ENCODE measurements at places on chromosomes 12 and 14. TPM values are rescaled to one million over a fixed set of nuclear protein-coding genes. Genes with fewer than 3 reads are reported as not detected.

The CCDC63 gene
- total RNA-seq, result not detected

The POTEM gene
- total RNA-seq, result not detected

The ERBB3 gene
- total RNA-seq, result 41.1 TPM

DNA sequence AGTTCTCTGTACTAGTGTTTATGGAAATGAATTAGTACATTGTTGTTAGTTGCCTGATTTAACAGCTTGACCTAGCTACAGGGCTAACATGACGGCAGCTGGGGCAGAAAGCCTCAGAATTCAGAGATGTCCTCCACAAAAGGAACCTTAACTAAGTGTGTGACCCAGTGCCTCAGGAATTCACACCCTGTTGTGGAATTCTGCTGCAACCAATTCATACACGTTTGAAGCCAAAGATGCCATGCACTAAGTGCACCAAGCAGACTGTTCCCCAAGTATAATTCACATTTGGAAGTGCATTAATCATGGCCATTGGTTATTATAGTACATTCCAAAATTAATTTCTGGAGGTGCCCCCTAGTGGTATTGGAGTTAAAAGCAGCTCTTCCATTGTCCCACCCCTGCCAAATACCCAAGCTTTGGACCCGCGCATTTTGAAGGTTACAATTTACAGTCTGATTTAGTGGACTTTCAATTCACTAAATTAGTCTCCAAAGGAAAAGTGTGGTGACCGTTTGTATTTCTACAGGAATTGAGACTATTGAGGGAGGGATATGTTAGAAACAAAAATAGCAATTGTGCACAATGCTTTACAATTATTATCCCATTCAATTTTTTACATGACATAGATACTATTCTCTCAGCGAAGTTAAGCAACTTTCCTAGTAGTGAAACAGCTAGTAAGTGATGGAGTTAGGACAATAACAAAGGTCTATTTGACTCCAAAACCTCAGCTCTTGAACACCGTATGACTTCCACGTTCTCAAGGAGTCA lies 85.9 kb downstream of the PAX9 start:
- no peak for ATAC-seq

DNA sequence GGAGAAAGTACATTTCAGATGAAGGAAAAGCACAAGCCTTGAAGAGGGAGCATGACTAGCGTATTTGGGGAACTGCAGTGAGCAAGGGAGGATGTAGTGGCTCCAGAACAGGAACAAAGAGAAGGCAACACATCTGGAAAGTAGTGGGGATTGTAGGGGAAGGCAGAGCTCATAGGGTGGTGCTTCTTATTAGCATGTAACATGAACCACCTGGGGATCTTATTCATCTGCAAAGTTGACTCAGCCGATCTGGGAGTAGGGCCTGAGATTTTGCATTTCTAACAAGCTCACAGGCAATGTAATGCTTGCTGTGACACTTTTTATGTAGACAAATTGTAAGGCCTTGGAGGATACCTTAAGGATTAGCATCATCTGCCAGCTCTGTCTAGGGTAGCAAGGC lies 447.3 kb downstream of the NELL2 start:
- ATAC-seq, result no peak

DNA sequence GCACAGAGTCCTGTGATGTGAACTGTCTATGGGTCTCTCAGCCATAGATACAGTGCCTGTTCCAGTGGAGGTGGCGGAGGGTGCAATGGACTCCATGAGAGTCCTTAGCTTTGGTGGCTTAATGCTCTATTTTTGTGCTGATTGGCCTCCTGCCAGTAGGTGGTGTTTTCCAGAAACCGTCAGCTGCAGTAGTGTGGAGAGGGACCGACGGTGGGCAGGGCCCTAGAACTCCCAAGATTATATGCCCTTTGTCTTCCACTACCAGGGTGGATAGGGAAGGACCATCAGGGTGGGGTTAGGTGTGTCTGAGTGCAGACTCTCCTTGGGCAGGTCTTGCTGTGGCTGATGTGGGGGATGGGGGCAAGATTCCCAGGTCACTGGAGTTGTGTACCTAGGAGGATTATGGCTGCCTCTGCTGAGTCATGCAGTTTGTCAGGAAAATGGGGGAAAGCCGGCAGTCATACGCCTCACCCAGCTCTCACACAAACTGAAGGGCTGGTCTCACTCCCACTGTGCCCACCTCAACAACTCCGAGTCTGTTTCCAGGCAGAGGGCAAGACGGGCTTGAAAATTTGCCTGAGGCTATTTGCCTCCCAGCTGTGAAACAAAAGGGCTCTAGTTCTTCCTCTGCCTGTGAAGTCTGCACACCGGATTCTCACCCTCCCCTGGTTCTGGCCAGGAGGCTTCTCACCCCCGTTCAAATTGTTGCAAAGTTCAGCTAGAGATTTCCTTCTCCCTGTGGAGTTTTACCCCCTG lies 24.9 kb upstream of the ZDHHC17 start:
- ATAC-seq, result no peak

- ATAC-seq, result no peak
These were observed 32.0 kb downstream of the RTL1 start for GRCh38 chr14:100871234-100872186.

DNA sequence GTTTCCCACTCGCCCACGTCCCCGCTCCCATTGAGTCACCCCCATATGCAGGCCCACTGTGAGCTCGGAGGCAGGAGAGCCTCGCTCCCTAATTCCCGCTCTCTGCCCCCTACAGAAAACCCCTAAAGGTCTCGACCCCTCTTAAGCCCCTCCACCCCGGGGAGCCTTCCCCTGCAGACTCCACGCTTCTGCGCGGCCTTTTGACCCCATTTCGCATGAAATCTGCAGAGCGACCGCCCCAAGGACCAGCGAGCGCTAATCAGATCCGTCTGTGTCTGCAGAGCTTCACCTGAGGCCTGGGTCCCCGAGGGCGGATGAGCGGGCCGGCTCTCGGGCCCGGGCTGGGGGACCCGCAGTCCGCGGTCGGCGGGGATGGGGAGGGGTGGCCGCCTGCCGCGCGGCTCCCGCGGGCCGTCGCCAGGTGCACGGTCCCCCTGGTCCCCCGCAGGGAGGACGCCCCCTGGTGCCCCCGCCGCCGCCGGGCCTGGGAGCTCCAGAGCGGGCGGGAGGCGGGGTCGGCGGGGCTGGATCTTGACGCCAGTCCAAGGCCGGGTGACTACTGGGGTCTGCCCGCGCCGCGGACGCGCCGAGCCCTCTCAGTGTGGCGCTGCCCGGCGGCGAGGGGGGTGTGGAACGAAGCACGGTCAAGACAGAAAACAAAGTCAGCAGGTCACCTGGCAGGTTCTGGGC lies 10.1 kb downstream of the BMP4 start:
- ATAC-seq, result no peak

DNA sequence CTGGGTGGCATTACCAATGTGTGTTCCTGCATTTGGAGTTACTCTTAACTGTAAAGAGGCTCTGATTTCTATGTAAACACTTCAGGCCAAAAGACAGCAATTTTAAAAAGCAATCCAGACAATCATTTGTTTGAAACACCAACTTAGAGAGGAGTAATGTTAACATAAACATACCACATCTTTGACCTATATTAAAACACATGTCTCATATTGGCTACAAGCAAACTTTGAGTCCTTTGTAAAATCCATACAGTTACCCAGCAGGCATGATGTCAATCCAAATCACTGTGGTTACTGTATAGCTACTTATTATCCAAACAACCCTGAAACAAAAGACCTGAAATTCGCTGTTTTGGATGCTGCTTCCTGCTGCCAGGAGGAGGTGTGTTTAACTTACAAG lies 7.5 kb upstream of the G2E3 start:
- no peak for ATAC-seq

DNA sequence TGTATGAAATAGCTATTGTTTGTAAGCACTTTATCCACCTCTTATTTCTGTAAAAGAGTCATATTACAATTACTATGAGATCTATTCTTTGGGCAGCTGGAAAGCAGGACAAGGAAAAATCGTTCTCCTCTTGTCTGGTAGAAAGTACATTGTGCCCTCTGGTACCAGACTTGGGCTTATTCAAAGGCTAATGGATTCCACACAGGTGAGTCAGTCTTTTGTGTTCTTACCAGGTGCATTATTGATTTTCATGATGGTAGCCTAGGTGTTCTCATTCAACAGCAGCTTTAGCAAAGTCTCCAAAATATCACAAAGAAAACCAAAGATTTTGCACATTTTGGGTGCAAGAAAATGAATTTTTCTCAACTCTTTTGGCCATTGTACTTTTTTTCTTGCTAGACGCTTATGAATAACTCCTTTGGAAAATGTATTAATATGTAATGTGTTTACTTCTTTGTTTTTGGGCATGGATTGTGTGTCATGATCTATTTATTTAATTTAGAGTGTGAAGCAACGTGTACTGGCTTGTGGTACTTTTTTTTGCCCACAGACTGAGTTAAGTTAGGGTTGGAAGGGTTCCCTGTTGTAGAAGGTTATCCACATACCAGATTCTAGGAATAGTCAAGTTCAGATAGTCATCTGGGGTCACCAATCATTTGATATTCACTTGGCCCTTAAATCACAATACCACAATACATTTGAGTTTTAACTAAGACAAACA lies 26.2 kb downstream of the MNAT1 start:
- no peak for ATAC-seq

GRCh38 chr14:24335461-24336171 lies 745 bp upstream of the ADCY4 start:
- ATAC-seq, result no peak

DNA sequence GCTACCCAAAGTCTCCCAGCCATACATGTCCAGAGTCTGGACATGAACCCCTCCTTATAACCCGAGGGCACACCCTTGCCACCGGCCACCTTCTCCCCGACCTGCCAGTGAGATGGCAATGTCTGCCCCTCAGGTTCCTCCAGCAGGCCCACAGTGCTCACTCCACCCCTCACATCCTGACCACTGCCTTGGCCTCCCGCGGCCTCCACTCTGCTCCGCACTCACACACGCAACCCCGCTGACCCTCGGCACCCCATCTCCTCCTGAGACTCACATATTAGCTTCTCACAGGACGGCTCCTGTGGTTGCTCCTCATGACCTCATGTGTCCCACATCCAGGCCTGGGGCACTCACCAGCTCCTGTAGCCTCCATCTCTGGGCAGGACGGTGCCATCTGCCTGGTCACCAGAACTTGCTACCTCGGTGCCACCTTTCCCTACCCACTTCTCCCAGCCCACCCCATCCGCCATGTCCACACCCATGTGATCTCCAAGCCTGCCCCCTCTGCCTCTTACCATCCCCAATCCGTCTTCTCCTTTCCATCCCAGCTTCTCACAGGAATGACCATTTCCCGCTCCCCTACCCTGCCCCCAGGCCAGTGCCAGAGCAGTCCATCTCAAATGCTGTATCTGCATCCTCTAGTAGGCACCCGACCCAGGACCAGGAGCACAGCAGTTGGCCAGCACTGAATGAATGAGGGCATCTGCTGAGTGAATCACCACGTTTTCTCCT lies 198.6 kb upstream of the DIO3 start:
- ATAC-seq, result no peak

- no peak for ATAC-seq
These were observed 206.0 kb upstream of the DCN start for GRCh38 chr12:91388573-91388972.

DNA sequence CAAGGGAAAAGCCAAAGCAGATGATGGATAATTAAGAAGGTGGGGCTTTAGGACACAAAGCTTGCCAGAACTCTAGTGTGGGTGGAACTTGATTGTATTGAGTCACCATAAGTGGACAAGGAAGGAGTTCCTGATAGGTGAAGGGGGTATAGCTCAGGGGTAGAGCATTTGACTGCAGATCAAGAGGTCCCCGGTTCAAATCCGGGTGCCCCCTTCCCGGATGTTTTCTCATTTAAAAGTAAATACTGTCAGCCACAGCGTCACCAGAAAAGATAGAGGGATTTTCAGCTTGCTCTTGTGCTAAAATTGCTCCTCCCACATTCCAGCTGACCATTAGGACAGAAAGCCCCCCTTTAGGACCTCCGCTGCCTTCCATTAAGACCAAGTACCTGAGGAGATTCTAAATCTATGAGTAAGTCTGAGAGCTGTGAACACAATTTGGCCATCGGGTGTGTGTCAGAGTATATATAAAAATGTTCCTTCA lies 36.6 kb downstream of the DCAF4 start:
- no peak for ATAC-seq

DNA sequence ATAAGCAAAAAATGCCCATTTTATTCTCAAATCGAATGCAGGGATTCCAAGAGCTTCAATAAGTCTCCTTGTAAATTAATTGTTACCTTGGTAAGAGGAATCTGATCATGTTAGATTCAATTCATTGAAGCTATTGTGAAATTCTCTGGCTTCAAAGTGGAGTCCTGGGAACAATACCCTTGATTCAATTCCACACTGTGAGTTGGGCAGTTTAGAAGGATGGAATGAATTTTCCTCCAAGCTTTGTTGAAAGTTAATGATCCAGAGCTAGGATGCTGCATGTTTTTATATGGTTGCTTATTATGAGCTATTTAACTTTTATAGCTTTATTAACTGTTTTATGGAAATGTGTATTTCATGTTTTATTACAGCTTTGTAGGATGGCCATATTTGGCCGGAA lies 89.9 kb upstream of the IGF1 start:
- ATAC-seq, result no peak

GRCh38 chr14:105582639-105583038 lies 56.3 kb downstream of the TMEM121 start:
- ATAC-seq, result no peak

GRCh38 chr14:62739647-62740046 lies 305.6 kb downstream of the KCNH5 start:
- ATAC-seq, result no peak
